ENCODE measurements at places on chromosomes 12 and 14. TPM values are rescaled to one million over a fixed set of nuclear protein-coding genes. Genes with fewer than 3 reads are reported as not detected.

DNA sequence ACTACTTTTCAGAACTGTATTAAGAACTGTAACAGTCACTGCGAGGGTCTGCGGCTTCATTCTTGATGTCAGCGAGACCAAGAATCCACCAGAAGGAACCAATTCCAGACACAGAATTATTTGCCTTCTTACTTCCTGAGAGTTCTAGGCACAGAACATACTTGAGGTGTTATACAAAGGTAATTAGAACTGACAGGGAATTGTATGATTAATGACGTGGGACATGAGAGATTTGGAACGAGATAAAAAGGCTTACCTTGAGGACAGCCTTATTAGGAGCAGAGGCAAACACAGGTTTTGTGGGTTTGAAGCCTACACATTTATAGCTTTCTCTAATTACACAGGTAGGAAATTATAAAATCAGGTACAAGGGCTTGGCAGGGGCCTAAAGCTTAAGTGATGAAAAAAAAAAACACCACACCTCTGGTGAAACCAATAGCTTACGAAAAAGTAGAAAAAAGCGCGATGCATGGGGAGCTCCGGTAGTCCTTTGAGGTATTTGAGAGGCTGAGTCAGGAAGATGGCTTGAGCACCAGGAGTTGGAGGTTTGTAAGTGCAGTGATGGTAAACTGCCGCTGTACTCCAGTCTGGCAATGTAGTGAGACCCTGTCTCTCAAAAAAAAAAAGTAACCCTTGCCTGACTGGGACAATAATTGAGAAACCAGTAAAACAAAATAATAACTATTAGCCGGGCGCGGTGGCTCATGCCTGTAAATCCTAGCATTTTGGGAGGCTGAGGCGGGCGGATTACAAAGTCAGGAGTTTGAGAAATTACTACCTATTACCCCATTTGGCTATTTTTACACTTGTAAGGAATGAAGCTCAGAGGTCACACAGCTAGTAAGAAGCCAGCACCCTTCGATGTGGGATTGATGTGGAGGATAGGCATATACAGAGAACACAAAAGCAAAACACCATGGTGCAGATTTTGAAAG lies 795 bp upstream of the ACOT2 start:
- DNase-seq = no peak

DNA sequence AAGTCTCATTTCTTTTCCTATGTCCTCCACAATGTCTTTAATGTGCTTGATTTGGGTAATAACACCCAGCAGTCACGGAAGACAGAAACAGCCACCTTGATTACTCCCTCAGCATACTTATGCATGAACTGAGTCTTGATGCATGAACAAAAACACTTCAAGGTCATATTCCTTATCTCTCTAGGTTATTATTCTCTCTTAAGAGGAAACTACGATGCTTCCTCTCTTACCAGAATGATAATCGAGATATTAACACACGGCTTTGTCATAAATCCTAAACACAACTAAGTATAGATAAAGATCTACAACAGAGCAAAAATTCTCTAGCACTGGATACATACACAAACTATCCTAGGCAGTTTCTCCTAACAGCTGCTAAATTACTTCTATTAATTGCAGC lies 583.5 kb upstream of the ATP2B1 start:
- DNase-seq = no peak

The SPX gene
- not detected for polyA plus RNA-seq

The DDX11 gene
- 17.2 TPM for polyA plus RNA-seq

DNA sequence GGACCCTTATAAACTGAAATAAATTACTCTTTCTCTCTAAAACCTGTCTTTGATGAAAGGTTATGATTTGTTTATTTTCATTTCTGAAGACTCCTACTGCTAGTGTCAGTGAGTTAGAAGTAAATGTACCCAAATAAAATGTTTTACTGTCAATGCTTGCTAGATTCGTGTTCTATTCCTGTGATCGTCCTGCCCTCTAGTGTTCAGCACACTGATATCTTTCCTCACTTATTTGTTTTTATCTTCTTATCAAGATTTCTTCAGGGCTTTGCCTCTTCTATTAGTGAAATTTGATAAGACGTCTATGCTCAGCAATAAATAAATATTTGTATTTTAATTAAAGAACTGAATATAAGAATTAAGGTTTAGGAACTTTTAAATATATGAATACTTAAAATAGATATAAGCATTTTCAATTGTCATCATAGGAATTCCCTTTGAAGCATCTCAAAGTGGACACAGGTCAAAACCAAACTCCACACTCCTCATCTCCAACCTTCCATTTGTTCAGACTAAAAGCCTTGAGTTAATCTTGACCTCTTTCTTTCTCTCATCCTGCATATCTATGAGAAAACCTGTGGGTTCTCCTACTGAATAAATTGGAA lies 75.8 kb downstream of the C12orf50 start:
- no peak for DNase-seq

DNA sequence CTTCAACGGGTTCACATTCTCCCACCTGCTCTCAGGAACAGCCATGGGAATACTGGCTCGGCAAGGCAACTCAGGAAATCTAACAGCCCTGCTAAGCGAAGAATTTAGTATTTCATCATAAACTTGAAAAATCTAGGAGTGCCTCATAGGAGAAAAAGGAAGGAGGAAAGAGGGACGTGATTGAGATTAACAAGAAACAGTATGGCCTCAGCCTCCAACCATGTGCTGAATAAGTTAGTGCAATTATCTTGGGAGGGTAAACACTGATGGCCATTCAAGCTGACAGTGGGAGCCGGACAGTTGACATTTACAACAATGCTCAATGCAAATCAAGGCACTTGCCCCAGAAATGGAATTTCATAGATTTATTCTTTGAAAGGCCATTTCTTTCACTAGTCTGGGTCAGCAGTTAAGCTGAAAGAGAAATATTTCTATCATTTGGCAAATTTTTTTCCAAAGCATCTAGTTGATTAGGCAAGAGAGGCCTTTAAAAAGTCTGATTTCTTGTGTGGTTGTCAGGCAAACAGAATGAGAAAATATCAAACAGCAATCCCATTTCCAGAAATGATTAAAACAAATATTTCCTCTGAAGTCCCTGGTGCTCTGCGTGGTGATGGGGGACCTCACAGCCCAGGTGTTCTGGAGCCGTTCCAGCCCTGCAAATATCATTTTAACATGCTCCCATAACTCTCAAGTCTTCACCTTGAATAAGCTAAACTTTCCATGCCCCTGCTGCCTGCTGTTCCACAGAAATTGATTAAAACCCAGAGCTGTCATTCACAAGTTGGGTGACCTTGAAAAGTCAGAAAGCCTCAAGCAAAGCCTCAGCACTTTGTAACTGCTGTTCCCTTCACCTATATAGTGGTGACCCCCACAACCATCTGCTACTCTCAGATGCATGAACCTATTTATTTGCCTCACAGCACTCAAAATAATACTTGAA lies 121.6 kb downstream of the PHLDA1 start:
- no peak for DNase-seq

The PRH2 gene
- polyA plus RNA-seq = not detected

DNA sequence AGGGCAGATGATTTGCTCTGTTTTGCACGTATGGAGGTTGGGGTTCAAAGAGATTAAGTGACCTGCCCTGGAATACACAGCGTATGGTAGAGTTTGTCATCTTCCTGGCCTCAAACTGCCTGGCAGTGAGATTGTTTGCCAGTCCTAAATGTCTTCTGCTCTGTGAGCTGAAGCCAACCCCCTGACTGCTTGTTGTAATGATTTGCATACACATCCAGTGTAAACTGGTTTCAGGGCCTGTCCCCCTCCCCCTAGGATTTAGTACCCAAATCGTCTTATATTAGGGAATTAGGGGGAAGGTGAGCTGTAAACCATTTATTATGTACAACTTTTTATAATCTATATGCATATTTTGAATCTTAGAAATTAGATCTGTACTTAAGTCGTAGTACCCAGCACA lies 38.4 kb downstream of the AKAP3 start:
- no peak for DNase-seq

GRCh38 chr12:84113666-84114065 lies 798.9 kb downstream of the SLC6A15 start:
- DNase-seq = no peak

All from CD8-positive, alpha-beta memory T cell (primary cell).